Osteocyte (in vitro differentiated cells): ENCODE measurements at places on chromosomes 2 and 18. TPM values are rescaled to one million over a fixed set of nuclear protein-coding genes. Genes with fewer than 3 reads are reported as not detected.

Gene RAB27B
- total RNA-seq, result 1.9 and 2.1 TPM in 2 replicates

- peaks cover 59% of the 10 kb centered on the region for H3K4me1 ChIP-seq
- H3K27ac ChIP-seq, result peak overlapping the region; percentile 94
- peak overlapping the region; percentile 96 for H3K4me3 ChIP-seq
These were observed 794 bp downstream of the DLX2 start for GRCh38 chr2:172101821-172102390.

DNA sequence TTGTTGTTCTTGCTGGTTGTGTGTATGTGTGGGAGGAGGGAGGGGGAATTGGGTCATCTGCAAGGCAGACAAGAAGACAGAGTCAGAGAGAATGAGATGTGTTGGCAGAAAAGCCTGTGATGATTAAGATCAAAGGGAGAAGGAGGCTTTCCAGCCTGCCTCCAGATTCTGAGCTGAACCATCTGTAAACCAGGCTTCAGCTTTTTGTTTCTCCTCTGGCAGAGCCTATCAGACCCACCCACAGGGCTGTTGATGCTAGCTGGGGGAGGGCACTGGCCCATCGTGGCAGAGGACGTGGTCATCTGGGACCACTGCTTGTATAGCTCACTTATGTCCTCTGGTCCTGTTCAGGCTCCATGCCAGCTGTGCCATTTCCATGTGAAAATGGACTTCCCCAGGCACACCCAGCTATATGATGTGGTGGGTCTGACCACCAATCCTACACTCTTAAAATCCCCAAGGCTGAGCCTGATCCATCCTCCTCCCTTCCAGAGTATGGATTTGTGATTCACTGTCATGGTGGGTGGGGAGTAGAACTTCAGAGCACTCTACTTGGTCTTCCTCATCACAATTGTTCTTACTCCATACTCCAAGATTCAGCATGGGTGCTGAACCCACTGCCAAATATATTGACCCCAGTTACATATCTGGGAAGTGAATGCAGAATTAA is 27.8 kb upstream of the COL6A3 start:
- DNase-seq, result no peak
- no peak overlapping the region for H3K4me3 ChIP-seq
- H3K36me3 ChIP-seq, result no peaks in the 10 kb centered on the region
- peak overlapping the region; percentile 52 for H3K27ac ChIP-seq
- no peaks in the 10 kb centered on the region for H3K27me3 ChIP-seq

Gene CIDEA
- total RNA-seq, result not detected in 2 replicates

DNA sequence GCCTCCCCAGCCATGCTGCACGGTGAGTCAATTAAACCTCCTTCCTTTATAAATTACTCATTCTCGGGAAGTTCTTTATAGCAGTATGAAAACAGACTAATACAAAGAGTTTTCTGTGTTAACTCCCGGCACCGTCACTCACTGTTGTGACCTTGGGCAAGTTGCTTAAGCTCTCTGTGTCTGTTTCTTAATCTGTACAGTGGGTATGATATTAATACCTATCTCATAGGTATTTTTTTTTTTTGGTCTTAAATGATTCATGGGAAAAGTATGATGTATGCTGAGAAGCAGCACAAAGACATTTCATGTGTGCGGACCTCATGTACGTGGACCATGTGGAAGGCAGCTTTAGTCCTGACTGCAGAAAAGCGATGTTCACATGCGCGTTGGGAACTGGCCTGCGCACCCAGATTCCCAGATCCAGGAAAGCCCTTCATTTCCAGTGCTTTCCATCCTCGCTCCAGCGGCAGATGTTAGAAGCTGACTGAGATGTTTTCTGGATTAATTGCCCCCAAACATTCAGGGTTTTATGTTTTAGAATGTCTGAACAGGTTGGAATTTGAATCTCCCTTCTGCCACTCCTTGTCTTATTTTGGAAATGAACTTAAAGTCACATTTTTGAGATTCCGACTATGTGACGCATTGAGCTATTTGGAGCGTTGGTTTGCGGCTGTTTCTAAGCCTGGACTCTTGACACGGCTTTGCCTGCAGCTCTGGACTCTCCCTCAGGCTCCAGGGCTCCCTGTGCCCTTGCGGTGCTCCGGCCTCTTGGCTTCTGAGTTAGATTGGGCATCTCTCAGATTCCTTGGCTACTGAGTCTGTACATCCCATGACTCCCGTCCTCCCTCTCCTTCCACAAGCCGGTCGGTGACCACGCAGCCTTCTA is 61.4 kb downstream of the SLC4A3 start:
- peaks cover 38% of the 10 kb centered on the region for H3K4me1 ChIP-seq
- peaks cover 4% of the 10 kb centered on the region for H3K27me3 ChIP-seq
- no peaks in the 10 kb centered on the region for H3K36me3 ChIP-seq

GRCh38 chr18:46297621-46298020 is 193.4 kb downstream of the HAUS1 start:
- H3K27ac ChIP-seq, result no peak overlapping the region
- H3K27me3 ChIP-seq, result peaks cover 18% of the 10 kb centered on the region
- H3K4me1 ChIP-seq, result peaks cover 8% of the 10 kb centered on the region
- no peak overlapping the region for H3K4me3 ChIP-seq
- DNase-seq, result no peak

DNA sequence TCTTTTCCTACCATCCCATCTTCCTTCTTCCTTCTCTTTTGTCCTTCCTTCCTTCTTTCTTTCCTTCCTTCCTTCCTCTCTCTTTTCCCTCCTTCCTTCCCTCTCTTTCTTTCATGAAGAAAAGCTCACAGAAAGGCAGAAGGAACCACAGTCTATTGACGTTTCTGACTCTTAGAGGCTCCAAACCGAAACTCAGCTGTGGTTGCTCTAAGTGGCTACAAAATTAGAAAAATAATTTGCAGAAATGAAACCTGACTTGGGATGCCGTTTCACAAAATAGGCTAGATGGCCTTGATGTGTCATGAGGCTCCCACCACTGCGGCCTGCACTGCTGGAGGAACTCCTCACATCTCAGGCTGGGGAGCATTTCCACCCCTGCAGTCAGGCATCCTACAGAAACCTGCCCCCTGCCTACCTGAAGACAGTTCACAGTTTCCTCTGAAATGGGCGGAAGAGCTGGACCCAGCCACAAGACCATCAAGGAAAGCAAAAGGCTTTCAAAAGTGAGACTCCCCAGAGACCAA is 165.6 kb downstream of the SMAD7 start:
- H3K36me3 ChIP-seq, result peaks cover 26% of the 10 kb centered on the region
- DNase-seq, result no peak
- no peaks in the 10 kb centered on the region for H3K27me3 ChIP-seq
- no peak overlapping the region for H3K4me3 ChIP-seq

GRCh38 chr18:24342347-24342746 is 55.3 kb downstream of the OSBPL1A start:
- no peak for DNase-seq
- no peak overlapping the region for H3K27ac ChIP-seq
- no peak overlapping the region for H3K4me3 ChIP-seq
- peaks cover 6% of the 10 kb centered on the region for H3K4me1 ChIP-seq

- peaks cover 13% of the 10 kb centered on the region for H3K27me3 ChIP-seq
- peak overlapping the region; percentile 47 for H3K4me3 ChIP-seq
- no peaks in the 10 kb centered on the region for H3K36me3 ChIP-seq
- DNase-seq, result no peak
These were observed 24.7 kb upstream of the AGAP1 start for GRCh38 chr2:235468978-235469655.
